ENCODE measurements at places on chromosomes 1 and 21.

DNA sequence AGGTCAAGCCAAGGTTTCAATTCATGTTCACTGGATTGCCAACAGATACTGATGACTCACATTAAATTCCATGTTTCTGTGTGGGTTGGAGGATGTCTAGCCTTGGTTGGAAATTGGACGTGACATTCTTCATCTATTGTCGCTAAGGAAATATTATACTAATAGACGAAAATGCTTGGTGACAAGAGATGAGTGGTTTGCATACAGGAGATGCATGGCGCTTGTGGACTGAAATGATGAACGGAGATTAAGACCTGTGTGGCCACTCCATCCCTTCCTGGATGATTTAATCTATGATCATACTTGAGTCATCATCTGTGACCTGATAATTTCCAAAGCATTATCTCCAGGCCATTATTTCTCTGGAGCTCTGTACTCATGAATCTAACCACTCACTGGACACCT lies 97.0 kb upstream of the CD34 start:
- no peak for DNase-seq

DNA sequence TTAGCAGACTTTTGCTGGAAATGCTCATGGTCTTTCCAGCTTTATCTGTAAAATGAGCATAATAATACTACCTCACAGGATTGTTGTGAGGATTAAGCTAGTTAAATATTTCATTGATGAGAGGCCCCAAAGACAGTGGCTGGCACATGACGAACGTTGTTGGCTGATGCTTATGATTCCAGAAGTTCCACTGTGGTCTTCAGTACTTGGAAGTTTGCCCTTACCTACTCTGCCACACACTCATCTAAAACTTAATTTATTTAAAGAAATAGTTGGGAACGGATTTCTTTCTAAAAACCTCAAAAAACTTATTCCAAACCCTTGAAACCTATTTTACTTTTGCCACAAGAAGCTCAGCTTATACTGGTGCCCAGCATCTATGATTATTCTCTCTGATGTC lies 170.7 kb downstream of the DHRS3 start:
- DNase-seq, result no peak

DNA sequence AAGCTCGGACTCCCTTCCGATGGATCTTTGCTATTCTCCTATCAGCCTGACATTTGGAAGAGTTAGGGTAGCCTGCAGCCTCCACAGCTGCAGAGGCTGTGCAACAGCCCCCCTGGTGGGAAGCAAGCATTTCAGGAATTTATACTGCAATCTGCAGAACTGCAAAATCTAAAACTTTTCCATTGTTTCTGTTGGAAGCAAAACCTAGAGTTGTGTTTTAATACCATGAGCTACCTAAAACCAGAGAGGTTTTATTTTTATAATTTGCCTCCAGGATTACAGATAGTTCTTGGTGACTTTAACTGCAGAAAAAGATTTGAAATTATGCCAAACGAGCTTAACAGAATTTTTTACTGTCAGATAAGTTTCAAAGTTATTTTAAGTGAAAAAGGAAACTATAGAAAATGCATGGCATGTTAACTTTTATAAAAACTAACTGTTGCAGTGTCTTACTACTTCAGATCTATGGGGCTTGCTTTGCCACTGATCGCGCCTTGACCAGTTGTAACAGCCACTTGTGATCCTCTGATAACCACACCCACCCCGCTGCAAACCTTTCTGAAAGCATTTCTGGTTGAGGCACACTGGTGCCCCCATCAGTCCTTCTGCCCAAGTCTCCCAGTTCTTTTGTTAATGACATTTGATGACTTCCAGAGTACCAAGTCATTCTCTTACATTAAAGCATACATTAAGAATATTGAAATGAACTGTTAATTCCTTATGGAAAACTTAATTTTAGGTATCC lies 64.8 kb downstream of the PRDM2 start:
- DNase-seq, result no peak

DNA sequence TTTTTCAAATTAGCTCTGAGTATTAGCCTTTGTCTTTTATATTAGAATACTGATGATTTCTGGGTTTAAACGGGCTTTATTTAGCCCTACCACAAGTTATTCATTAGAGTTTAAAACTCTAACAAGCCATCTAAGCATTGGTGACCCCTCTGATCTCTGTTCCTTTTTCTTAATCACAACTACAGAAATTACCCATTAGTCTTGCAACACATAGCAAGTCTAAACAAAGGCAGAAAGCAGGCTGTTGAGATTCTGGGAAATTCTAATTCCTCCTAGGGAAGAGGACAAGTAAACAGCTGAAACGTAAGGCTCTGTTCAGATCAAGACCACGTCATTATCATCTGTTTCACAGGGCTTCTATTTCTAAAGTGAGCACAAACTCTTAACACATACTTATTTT lies 491.2 kb upstream of the ZRANB2 start:
- no peak for DNase-seq

All from stimulated activated naive B cell treated with anti-CD40 and anti-IgM and Interleukin-4, amounts not matched to agents 10 μg/mL and 1 μg/mL and 100 μg/mL, for 72 hours (primary cell).